ENCODE measurements at places on chromosomes 1 and 21. TPM values are rescaled to one million over a fixed set of nuclear protein-coding genes. Genes with fewer than 3 reads are reported as not detected.

DNA sequence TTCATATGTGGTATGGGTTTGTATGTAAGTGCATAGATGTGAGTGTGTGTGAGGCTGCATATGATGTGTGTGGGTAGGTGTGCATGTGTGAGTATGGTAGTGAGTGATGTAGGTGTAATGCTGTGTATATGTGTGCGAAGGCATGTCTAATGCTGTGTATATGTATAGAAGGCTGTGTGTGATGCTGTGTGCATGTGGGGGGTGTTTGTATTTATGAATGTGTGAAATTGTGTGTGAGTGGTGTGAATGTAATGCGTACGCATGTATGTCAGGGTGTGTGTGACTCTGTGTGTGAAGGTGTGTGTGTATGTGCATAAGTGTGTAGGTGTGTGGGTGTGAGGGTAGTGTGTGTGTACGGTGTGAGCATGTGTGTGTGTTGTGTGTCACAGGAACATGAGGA lies 300.0 kb downstream of the OMA1 start:
- no peak for DNase-seq

TMEM125 gene
- not detected for polyA plus RNA-seq

DNA sequence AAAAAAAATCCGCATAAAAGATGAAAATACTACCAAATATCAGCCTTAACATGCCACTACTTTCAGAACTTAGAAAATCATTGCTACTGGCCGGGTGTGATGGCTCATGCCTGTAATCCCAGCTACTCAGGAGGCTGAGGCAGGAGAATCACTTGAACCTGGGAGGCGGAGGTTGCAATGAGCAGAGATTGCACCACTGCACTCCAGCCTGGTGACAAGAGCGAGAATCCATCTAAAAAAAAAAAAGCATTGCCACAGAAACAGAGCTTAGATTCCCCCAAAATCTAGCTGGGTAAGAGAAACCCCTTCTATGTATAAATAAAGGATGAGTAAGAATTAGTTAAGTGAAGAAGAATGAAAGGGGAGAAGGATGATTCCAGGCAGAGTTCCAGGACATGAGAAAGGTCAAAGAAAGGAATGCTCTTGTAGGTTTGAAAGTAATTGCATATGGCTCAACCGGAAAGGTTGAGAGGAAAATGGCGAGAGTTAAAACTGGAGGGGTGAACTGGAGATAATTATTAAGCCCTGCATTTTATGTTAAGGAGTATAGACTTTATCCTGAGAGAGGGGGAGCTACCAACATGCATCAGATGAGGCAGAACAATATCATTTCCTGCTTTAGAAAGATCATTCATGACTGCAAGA lies 19.7 kb upstream of the NRDC start:
- DNase-seq: no peak

- DNase-seq: no peak
Observed at GRCh38 chr21:14553422-14553821, 7.3 kb upstream of the SAMSN1 start.

DNA sequence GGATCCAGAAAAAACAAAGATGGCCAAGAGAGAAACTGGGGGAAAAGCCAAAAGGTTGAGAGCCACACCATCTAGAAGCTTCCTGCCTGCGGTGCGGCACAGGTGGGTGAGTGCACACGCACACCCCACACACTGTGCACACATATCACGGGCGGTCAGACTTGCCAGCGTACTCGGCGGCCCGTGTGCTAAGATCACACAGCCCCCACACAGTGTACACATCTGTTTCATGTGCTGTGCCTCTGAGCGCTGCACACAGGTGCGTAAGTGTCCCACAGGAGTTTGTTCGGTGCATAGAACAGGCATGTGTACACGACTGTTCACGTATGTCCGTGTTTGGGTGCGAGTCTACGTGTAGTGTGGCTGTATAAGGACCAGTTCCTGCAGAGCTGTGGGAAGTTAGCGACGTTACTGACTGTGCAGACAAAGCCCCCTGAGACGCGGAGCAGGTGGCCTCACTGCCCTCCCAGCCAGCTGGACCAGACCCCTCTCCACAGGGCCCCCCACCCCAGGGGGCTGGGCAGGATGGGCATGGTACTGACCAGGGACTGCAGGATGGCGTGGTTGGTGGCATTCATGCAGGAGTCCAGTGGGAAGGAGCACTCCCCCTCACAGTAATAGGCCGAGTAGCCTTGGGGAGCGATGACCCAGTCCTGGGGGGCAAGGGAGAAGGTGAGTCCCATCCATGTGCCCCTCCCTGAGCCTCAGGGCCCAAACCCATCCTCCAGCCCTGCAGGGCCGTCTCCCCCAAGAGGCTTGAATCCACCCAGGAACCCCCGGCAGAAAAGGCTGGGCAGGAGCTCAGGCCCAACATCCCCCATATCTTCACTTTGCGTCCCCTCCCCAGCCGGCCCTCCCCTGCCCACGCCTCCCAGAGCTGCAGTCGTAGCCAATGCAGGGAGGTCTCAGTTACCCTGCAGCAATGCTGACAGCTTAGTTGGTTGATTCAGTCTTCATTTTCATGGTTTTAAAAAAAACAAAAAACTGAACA lies 8.3 kb downstream of the OXCT2 start:
- no peak for DNase-seq

DNA sequence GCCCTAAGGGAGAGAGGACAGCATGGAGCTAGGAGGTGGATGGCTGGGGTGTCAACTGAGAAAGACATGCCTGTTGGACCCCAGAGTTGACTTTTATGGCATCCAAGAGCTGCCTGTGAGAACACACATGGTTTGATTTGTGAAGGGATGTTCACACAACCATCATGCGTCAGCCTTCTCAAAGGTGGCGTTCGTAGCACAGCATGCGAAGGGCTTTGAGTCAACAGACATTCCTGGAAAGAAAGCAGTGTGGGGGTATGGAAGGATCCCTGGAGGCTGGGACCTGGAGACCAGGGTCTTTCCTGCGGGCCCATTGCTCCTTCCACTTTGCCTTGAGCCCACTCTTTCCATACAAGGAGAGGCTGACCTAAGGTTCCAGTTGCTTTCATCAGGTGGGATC lies 6.4 kb upstream of the WNT3A start:
- no peak for DNase-seq

- DNase-seq: no peak
Observed at GRCh38 chr1:29482991-29483390, 246.7 kb downstream of the PTPRU start.

BRDT gene
- polyA plus RNA-seq: not detected

- peak; percentile 4 for DNase-seq
Observed at GRCh38 chr1:199113265-199113869, 474.5 kb downstream of the PTPRC start.

TSNAX gene
- polyA plus RNA-seq: 21.0 TPM

CHODL gene
- not detected for polyA plus RNA-seq

OR2T35 gene
- polyA plus RNA-seq: not detected

PAPPA2 gene
- polyA plus RNA-seq: 0.02 TPM

ZNF593OS gene
- polyA plus RNA-seq: not detected

S100A12 gene
- polyA plus RNA-seq: not detected

UQCRHL gene
- polyA plus RNA-seq: 2.8 TPM

RIMKLA gene
- 0.13 TPM for polyA plus RNA-seq

GRCh38 chr1:111754984-111755330 lies 744 bp upstream of the DDX20 start:
- DNase-seq: peak; percentile 79

RUNX1 gene
- 9.9 TPM for polyA plus RNA-seq

DNA sequence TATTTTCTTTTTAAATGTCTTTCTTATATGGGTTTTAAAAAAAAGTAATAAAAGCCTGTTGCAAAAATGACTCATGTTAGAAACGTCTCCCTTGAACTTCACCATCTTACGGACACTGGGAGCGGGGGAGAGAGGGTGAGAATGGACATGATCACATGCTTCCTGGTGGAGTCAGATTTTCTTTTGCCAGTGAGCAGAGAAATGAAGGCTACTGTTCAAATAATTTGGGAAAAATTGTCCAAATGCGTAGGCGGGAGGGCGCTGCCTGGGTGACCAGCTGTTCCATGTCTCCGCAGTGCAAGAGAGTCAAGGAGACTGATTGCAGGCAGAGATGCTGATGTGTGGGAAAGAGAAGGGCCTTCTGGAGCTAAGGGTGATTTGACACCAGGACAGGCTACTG lies 23.1 kb downstream of the EIF2D start:
- DNase-seq: no peak

DNA sequence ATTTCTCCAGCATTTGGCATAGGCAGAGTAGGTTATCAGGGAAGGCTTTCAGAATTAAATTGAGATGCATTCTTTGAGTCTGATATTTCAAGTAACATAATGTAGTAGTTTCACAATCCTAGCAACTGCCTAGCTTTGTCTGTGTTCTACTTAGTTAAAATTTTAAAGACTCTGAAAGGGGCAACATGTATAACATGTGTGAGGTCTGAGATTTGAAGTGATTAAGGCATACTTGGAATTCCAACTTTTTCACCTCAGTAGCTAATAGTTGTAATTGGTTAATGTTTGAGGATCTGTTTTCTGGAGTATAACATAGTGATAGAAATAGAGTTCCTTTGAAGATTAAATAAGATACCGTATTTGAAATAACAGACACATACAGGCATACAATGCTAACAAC lies 335.2 kb upstream of the BEND5 start:
- no peak for DNase-seq

GRCh38 chr1:3789421-3790300 lies 6.6 kb downstream of the LRRC47 start:
- DNase-seq: no peak

Data from SK-N-SH (cell line).